ENCODE measurements at places on chromosomes 4 and X. TPM values are rescaled to one million over a fixed set of nuclear protein-coding genes. Genes with fewer than 3 reads are reported as not detected.
A peak's percentile ranks its signal among the peaks of the same experiment; 100 is the strongest.

The NUP62CL gene
- total RNA-seq, result not detected

The GPR143 gene
- not detected for total RNA-seq

The FREM3 gene
- not detected for total RNA-seq

The JCHAIN gene
- 185 TPM for total RNA-seq

The WNK3 gene
- total RNA-seq, result 0.83 TPM

The DMRTC1B gene
- total RNA-seq, result 0.79 TPM

GRCh38 chr4:41935652-41936021, 408 bp downstream of the TMEM33 start:
- peak overlapping the region; percentile 90 for H3K4me3 ChIP-seq
- H3K27me3 ChIP-seq, result no peaks in the 10 kb centered on the region
- peak overlapping the region; percentile 94 for H3K27ac ChIP-seq
- H3K4me1 ChIP-seq, result peaks cover 37% of the 10 kb centered on the region

GRCh38 chr4:187744911-187745310, 250.7 kb upstream of the ZFP42 start:
- H3K4me3 ChIP-seq, result no peak overlapping the region
- DNase-seq, result no peak
- H3K27me3 ChIP-seq, result no peaks in the 10 kb centered on the region

DNA sequence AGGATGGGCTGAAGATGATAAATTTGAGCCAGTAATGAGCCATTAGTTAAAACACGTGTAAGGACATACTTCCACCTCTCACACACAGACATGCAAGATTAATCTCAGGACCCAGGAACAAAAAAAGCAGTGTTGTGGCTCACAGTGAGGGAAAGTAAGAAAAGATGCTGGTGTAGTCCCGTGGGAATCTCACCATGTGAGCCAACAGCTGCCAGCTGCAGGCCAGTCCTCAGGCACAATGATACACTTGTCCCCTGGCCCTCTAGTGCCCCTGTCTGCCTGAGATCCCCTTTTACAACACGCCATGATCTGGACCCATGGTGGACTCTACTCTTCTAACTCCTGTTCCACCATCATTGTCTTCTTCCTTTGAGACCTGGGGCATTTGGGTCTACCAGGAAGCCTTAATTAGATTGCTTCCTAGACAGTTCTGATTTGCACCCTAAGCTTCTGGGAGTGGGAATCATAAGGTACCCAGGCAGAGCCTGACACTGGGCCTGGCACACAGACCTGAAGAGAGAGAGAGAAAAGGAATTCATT, 194.7 kb downstream of the STIM2 start:
- no peak overlapping the region for H3K4me3 ChIP-seq
- no peaks in the 10 kb centered on the region for H3K4me1 ChIP-seq
- no peak for DNase-seq
- H3K36me3 ChIP-seq, result no peaks in the 10 kb centered on the region
- no peak overlapping the region for H3K27ac ChIP-seq
- no peaks in the 10 kb centered on the region for H3K27me3 ChIP-seq

- H3K27ac ChIP-seq, result no peak overlapping the region
- H3K27me3 ChIP-seq, result peaks cover 19% of the 10 kb centered on the region
- H3K36me3 ChIP-seq, result no peaks in the 10 kb centered on the region
Measured at GRCh38 chrX:100447655-100448397, 37.8 kb upstream of the PCDH19 start.

DNA sequence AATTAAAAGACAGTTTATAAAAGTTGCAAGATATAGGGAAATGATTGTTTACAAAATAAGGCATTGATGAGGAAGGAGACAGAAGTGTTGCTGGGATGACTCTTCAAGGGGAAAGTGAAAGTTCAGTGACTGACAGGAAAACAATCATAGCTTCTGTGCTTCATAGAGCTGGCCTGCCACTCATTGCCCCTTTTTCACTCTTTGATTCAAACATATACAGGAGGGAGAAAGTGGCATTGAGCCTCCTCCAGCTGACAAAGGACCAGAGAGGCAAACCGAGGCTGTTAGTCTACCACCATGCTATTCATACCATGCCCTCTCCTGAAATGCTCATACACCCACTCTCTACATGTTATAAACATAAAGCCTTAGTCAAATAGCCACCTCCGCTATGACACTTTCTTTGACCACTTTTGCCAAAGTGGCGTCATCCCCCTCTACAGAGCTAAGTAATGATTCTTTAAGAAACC, 79.2 kb upstream of the ATOH1 start:
- no peak for DNase-seq
- no peaks in the 10 kb centered on the region for H3K36me3 ChIP-seq
- H3K4me3 ChIP-seq, result no peak overlapping the region
- peak overlapping the region; percentile 57 for H3K27ac ChIP-seq

GRCh38 chr4:86174506-86174905, 185.3 kb downstream of the MAPK10 start:
- H3K27ac ChIP-seq, result no peak overlapping the region
- no peaks in the 10 kb centered on the region for H3K36me3 ChIP-seq
- no peak overlapping the region for H3K4me3 ChIP-seq
- no peaks in the 10 kb centered on the region for H3K27me3 ChIP-seq

DNA sequence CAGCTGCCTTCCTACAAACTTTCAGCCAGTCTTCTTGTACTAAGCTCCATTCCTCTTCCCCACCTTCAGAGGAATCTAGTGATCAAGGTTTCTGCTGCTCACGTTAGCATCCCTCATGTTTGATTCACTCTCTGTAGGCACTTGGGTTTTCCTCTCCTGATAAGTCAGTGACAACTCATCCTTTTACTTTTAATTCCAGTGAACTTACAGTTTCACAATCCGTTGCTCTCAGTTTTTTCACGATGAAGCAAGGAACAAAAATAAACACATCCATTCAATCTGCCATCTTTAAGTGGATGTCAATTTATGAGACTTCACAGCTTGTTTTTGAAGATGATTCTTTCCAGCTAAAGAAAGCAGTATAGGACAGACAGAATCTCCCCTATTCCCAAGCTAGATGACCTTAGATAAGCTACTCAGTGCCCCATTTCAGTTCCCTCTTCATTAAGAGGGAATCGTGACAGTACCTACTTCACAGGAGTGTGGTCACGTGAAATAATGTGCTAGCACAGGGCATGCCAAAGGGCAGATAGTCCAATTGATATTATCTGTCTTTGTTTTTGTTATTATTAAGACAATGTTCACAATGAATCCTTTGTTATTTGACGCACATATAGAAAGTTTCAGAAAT, 234.3 kb downstream of the PALLD start:
- DNase-seq, result no peak
- H3K4me3 ChIP-seq, result no peak overlapping the region
- H3K36me3 ChIP-seq, result no peaks in the 10 kb centered on the region
- no peaks in the 10 kb centered on the region for H3K4me1 ChIP-seq
- no peaks in the 10 kb centered on the region for H3K27me3 ChIP-seq

DNA sequence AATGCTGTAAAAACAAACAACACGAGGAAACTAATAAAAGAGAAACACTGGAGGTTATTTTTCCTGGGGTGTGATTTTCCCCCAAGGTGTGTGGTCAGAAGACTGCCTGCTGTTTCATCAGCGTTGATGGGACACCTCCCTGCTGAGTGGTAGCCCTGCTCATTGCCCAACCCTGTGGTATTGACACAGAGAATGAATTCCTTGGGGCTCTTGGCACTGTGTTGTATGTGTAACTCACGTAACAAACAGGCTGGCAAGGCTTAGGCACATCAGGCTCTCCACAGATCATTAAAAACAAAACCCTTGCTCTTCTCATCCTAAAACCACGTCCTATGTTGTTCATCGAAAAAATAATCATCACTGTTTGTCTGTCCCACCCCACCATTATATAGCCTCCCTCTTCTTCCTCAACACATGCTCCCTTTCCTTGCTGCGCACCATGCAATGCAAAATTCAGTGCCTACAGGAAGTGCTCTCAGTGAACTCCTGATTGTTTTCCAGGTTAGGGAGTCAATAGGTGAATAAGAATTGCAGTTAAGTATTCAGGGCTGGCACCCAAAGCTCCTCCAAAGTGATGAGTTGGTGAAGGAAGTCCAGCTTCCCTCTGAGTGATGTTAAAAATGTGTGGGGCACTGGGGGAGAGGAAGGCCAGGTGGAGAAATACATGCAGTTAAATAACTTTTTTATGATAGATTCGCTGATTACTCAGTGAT, 11.4 kb upstream of the PUDP start:
- no peaks in the 10 kb centered on the region for H3K36me3 ChIP-seq
- H3K27ac ChIP-seq, result no peak overlapping the region
- no peak for DNase-seq
- H3K27me3 ChIP-seq, result no peaks in the 10 kb centered on the region
- no peak overlapping the region for H3K4me3 ChIP-seq

- H3K27me3 ChIP-seq, result peaks cover 43% of the 10 kb centered on the region
- no peaks in the 10 kb centered on the region for H3K36me3 ChIP-seq
- H3K27ac ChIP-seq, result peak overlapping the region; percentile 46
- peak; percentile 76 for DNase-seq
- peak overlapping the region; percentile 20 for H3K4me3 ChIP-seq
Measured at GRCh38 chr4:1569461-1570151, 114.5 kb downstream of the FAM53A start.
